Activated CD4-positive, CD25-positive, alpha-beta regulatory T cell treated with anti-CD3 and anti-CD28 coated beads, Interleukin-2, amount 50 U/mL, for 16 hours (primary cell): ENCODE measurements at places on chromosomes 16 and 17.
A peak's percentile ranks its signal among the peaks of the same experiment; 100 is the strongest.

GRCh38 chr17:79838522-79839274 is 542 bp downstream of the CBX4 start:
- DNase-seq: no peak

DNA sequence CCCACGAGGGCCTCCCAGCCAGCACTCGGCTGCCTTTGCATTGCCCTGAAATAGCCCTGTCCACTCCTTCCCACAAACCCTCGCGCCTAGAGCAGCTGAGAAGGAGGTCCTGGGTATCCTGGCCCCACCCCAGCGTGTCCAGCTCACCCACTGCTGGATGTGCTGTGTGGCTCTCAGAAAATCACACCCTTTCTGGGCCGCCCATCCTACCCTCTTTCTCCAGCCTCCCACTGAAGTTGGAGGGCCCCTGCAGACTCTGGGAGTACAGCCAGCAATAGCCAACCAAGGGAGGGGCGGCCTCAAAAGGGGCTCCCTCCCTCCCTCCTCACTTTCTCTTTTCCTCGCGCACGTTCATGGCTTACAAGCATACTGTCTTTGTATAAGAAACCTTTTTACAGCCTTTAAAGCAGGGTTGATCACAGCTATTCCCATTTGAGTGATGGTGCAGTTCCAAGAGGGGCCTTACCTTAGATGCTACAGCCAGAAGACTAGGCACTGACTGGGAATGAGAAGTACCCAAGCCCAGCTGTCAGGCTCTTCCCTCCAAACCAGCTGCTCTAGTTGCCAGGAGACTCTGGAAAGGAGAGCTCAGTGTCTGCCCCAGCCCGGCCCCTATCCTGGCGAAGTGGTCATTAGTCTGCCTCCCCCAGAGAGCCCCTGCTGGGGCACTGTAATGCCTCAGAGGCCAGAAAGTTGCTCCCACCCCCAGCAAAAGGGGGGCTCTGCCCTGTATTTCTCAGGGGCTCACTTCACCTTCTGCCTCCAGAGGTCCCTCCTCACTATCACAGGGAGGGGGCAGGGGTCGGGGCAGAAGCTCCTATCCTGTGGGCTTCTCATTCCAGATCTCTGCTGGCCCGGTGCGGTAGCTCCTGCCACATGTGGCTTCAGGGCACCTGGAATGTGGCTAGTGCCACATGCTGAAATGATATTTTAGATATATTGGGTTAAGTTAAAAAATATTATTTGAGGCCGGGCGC is 38.1 kb downstream of the DCAKD start:
- no peak for DNase-seq

- DNase-seq: no peak
These were observed 31.3 kb upstream of the TEKT1 start for GRCh38 chr17:6862825-6863224.

GRCh38 chr17:79666111-79666510 is 55.3 kb upstream of the RBFOX3 start:
- DNase-seq: no peak

DNA sequence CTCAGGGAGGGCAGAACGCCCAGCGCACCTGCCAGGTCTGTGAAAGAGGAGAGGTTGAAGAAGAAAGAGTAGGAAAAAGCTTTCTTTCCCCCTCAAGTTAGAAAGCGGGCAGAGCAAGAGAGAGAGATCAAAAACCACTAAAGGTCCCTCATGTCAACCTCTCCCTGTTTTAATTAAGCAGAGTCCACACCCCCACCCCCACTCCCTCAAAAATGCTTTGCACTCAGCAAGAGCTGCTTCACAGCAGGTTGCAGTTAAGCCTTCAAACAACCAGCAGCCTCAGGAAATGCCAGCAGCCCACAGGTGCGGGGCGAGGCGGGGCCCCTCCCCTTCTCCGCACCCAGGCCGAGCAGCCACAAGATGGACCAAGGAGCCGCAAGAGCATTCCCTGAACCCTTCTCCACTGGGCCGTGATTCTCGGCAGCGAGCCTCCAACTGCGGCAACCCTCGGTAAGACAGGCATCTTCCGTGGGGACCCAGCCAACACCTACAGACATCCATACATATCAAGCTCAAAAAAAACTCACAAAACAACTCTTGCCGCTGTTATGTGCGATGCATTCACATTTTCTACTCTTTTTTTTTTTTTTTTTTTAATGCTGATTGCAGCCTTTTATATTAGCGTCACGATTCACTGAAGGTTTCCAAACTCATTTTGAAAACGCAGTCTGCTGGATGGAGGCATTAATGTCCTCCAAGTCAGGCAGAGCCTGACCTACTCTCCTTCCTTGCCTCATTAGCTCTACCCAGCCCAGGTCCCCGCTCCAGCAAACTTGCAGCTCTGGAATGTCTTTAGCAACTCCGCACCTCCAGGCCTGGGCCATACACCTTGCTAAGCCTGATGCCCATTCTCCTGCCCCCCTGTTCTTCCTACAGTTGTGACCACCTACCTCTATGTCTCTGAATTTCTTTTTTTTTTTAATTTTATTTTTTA is 66.1 kb downstream of the AXIN2 start:
- DNase-seq: no peak

DNA sequence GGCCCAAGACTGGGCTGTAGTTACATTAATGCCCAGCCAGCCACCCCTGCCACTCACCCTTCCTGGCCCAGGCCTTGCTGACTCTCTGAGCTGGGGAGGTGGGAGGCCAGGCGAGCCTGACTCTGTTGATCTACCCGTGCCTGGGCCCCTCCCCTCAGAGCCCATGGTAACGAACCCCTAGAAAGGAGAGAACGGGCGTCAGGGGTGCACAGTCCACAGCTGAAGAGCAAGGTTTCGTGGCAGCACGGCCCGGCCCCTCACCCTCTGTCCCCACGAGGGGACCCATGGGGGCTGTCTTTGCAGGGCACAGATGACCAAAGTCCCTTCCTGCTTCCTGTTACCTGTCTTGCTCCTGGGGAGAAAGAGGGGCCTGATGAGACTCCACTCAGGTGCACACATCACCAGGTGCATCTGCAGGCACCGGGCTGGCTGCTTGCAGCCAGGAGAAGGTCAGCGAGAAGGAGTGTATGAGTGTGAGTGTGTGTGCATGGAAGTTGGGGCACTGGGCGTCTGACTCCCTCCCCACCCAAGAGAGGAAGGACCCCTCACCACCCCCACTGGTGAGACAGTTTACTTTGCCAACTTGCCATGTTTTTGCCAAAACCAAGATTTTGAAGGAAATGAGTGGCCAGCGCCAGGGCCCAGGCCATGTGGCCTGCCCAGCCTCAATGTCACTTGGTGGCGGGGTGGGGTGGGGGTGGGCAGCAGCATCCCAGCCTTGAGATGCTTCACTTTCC is 359.1 kb downstream of the SEC14L1 start:
- no peak for DNase-seq

GRCh38 chr17:80743181-80743771 is 198.6 kb downstream of the RPTOR start:
- DNase-seq: no peak

GRCh38 chr16:74608944-74609343 is 2.0 kb upstream of the GLG1 start:
- DNase-seq: peak; percentile 1

GRCh38 chr17:40862985-40863733 is 3.9 kb downstream of the KRT12 start:
- DNase-seq: no peak

DNA sequence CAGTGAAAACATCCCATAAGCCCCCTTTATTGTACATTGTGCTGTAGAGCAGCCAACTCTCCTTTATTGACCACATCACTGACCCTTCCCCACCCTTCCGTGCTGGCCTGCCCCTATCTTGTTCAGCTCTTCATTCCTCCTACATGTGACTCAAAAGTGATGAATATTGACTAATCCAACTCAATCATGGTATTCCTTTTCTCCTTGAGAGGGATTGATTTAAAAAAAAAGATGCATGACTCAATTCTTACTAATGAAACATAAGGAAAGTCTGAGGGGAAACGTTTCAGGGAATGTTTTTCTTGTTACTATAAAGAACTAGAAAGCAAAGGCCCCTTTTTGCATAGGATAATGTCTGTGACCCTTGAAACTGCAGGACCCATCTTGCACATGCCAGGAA is 125.2 kb upstream of the SOX9 start:
- no peak for DNase-seq

DNA sequence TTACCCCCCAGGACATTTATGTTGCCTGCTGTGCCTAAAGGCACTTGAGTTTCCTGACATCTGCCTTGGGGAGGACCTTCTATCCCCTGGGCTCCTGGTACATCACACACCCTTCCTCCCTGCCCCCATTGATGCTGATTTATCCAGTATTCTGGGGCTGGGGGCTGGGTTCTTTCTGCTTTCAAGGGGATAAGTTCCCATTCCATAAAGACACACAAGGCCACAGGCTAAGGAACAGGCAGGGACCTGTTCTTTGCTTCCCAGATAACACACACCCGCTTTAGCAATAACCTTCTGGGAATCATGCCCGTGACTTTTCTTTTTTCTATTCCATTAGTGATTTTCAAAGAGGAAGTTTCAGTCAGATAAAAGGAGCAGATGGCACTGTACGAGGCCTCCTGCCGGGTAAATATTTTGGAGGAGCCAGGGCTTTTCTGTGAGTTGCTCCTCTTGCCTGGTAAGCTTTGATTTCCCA is 30.6 kb downstream of the CHD9 start:
- no peak for DNase-seq

- DNase-seq: no peak
These were observed 35.6 kb upstream of the PHOSPHO1 start for GRCh38 chr17:49266233-49266632.

GRCh38 chr17:9269350-9270035 is 248.2 kb downstream of the NTN1 start:
- no peak for DNase-seq

DNA sequence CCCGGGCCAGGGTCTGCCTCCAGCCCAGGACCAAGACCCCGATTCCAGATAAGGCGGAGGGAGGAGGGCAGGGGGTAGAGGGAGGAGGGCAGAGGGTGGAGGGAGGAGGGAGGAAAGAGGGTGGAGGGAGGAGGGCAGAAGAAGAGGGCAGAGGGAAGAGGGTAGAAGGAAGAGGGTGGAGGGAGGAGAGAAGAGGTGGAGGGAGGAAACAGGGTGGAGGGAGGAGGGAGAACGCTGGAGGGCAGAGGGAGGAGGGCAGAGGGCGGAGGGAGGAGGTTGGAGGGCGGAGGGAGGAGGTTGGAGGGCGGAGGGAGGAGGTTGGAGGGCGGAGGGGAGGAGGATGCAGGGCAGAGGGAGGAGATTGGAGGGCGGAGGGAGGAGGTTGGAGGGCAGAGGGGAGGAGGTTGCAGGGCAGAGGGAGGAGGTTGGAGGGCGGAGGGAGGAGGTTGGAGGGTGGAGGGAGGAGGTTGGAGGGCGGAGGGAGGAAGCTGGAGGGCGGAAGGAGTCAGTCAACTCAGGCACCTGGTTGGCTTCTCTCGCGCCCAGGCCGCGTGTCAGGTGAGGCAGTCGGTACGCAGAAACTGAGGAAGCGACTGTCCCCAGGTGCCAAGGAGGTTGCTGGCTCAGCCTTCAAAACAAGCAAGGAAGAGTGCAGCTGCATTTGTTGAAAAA is 65.2 kb downstream of the KLHDC4 start:
- DNase-seq: no peak

- no peak for DNase-seq
These were observed 4.9 kb downstream of the CHD9 start for GRCh38 chr16:53059672-53060071.
